AG09319 (cell line): ENCODE measurements at places on chromosomes 13 and 19.

GRCh38 chr13:98803111-98803561 lies 50.7 kb upstream of the SLC15A1 start:
- no peak for DNase-seq

- DNase-seq: no peak
Observed at GRCh38 chr19:572743-573518, 535 bp downstream of the BSG start.

GRCh38 chr19:51573331-51573730 lies 2.2 kb downstream of the ZNF175 start:
- no peak for DNase-seq

GRCh38 chr19:46860846-46861690 lies at the start of gene ARHGAP35:
Gene ARHGAP35, plus strand, starts transcription at chr19:46860997. Its CDS starts 57,679 bp downstream, at chr19:46918676.
- peak; percentile 68 for DNase-seq

GRCh38 chr19:50277966-50278580 lies 51.1 kb downstream of the KCNC3 start:
- no peak for DNase-seq

GRCh38 chr19:4759388-4760284 lies 31.9 kb upstream of the FEM1A start:
- peak; percentile 61 for DNase-seq

- DNase-seq: peak; percentile 44
Observed at GRCh38 chr13:27354379-27354778, 70.0 kb upstream of the GTF3A start.

- no peak for DNase-seq
Observed at GRCh38 chr13:48851707-48852106, 124.0 kb upstream of the FNDC3A start.
